NCI-H2081 treated with DMSO at 0.1 percent for 48 hours (cell line): ENCODE measurements at places on chromosomes 2 and 18.

- no peak for DNase-seq
Observed at GRCh38 chr2:235612181-235612950, 118.5 kb downstream of the AGAP1 start.

DNA sequence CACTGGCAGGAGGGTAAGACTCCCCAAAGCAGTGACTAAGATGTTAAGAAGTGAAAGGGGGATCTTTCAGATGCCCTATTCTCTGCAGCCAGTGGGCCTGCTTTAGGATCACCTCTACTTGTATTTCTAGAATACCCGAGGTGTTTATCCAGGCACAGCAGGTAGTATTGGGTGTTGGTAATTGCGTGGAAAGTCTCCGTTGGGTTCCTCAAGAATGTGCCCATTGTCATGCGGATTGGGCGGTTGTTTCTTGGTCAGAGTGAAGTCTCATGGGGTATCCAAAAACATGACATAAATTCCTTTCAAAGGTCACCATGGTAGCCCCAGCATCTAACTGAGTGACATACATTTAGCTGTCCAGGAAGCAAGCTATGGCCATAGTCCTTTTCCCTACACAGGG lies 308.8 kb downstream of the RPIA start:
- DNase-seq: no peak

DNA sequence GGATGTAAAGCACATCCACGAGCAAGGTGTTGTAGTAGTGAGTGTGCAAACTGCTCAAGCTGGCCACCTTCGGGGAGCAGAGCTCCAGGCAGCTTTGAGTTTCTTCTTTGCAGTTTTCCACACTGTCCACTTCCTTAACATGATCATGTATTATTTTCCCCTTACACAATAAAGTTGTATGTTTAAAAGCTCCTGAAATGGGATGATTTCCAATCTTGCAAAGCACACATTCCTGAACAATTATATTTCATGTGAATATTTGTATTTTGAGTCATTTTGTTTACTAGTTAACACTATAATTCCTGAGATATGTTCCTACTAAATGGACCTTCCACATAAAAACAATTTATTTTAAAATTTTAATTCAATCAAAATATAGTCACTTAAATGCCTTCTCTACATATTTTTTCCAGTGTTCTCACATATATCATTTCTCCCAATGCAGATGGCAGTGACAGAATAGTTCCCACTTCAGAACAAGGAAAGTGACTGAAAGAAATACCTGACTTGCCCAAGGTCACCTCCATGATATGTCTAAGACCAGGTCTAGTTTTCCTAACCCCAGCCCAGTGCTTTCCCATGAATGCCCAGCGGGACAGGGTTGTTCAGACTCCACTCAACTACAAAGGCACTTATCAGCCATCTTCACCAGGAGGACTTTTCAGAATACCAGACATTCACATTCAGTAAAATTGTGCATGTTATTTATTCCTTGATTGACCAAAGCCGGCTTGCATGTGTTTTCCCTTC lies 5.5 kb downstream of the CYB5A start:
- no peak for DNase-seq

GRCh38 chr2:12685145-12685544 lies 31.6 kb upstream of the TRIB2 start:
- DNase-seq: no peak

GRCh38 chr2:104758199-104758620 lies 95.7 kb upstream of the POU3F3 start:
- no peak for DNase-seq

DNA sequence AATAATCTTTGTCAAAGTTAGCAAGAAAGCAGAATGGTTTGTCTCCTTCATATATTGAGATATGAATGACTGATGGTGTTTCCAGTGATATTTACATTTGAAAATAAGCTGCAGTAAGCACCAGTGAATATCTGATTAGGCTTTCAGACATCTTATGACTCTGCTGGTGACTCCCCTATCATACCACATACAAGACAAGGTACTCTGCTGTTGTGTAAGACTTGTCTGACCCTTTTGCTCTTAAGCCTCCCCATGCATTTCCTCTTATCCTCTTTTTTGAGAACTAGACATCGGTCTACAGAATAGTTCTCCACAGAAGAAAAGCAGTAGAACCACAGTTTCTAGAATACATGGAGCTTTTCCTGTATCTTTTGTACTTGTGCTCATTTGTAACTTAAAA lies 9.3 kb downstream of the POLI start:
- no peak for DNase-seq

DNA sequence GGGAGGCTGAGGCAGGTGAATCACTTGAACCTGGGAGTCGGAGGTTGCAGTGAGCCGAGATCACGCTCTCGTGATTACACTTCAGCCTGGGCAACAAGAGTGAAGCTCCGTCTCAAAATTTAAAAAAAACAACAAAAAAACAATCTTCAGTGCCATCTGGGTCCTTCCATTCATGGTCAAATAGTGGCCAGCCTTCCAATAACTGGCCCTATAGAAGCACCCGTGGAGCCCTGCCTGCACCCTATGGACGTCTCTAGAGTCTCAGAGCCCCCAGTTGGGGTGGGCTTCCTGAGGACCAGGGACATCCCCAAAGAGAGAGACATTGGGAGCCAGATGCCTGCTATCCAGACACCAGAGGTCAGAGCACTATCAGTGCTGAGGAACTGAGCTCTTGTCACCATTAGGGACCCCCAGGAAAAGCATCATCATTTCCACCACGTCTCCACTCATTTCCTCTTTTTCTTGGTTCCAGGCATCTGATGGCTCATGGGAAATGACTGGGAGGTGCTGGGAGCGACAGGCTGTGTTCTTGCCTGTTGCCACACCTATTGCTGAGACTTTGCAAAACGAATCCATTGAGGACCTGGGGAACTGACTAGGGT lies 9.4 kb downstream of the NEU2 start:
- DNase-seq: no peak

DNA sequence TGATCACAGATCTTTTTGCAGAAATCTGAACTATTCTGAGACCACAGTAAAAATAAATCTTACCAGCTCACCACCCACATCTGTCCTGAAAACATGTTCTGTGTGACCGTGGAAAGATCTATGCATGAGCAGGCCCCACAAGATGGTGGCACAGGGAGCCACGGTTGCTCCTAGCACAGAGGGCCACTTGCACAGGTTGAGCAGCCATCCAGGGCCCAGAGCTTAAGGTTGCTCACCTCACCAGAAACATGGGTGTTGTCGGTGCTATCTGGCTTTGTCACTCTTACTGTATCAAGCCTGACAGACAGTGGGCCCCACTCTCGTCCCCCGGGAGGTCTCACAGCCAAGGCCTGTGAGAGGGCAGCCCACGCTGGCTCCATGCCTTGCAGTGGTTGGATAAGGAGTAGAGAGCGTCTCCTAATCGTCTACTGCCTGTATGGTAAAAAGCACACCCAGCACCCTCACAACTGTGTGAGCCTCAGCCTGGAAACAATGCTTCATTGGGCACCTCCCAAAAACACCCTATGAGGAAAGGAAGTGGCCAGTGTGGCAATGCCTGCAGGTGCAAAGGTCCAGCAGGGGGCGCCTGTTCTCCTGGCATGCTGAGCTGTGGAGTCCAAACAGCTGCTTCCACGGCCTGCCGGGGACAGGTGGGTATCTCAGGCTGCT lies 19.6 kb downstream of the TUBB6 start:
- DNase-seq: no peak

- DNase-seq: no peak
Observed at GRCh38 chr2:226661789-226662545, 137.7 kb downstream of the IRS1 start.

DNA sequence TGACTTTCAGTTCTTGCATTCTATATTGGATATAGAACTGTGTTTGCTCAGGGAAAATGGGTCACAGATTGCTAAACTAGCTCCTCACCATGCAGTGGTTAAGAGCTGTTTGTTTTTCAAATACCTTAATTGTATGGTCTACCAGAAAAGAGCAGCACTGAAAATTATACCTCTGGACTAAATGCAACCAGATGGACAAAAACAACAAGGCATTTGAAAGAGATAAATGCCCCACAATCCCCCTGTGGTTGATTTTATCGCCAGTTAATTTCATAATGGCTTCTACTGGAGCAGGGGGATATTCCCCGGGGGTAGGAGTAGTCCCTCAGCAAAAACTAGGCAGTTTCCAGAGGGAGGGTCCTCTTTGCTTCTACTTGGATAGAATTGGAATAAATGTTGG lies 267.9 kb upstream of the TNP1 start:
- DNase-seq: peak; percentile 83

DNA sequence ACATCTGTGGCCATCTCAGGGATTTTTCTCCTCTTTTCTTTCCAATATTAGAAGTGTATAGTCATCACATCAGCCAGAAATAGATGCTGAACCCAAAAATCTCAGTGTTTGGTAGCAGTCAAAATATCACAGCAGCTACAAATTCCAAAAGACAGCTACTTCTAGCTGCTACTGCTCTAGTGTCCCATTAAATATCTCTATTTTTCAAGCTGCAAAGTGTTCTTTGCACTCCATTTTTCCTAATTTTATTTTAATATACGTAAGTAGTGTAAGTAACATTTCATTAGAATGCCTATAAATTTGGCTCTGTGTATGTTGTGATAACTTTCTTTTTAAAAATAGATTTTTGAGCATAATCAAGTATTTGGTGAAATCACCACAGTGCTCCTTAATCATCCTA lies 967.3 kb downstream of the BCL11A start:
- DNase-seq: no peak
